ENCODE measurements at places on chromosomes 6 and 20. TPM values are rescaled to one million over a fixed set of nuclear protein-coding genes. Genes with fewer than 3 reads are reported as not detected.

- DNase-seq = peak; percentile 31
Observed at GRCh38 chr6:37990762-37991525, 171.4 kb downstream of the ZFAND3 start.

The CRISP3 gene
- not detected for polyA plus RNA-seq

The MLIP gene
- not detected for polyA plus RNA-seq

DNA sequence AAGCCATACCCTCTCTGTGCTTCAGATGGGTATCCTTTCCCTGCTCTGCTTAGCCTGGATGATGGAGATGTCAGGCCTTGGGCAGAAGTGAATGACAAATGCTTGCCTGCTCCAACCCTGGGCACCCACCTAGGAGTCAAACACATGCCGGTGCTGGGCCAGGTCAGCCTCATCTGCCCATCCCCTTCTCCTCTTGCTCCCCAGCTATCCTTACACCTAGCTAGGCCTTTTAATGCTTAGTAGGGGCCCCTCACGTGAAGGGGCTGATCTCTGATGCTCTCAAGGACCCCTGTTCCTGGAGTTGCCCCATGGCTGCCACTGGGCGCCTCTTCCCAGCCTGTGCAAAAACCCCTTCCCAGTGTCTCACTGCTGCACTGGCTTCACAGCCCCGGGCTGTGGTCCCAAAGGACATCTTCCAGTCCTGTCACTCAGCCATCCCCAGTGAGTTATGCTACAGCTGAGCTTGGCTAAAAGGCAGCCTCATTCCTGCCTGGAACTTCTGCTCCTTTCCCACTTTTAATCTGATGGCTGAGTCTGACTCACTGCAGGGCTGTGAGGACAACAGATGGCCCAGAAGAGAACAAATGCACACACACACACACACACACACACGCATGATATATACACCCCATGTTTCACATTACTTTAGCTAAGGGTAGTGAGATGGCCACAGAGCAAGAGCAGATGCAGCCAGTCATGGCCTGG lies 12.8 kb upstream of the SDCBP2 start:
- DNase-seq = no peak

- DNase-seq = no peak
Observed at GRCh38 chr6:144475411-144475810, 190.3 kb downstream of the UTRN start.

DNA sequence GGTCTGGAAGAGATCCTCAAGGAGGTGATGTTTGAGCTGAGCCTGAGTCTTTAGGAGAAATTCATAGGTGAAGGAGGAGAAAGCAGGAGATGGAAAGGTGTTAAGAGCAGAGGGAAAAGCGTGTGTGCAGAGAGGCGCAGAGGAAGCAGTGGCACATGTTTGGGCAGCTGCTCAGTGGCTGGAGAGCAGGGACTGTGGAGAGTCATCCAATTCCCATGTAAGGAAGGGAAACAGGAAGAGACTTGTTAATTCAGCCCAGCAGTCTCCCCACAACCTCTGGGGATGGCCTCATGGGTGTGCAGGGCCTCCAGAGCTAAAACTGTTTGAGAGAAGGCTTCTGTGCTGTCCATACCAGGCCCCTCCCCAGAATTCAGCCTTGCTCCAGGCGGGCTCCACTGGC lies 16.2 kb downstream of the AAR2 start:
- DNase-seq = peak; percentile 41

The MOG gene
- polyA plus RNA-seq = not detected

DNA sequence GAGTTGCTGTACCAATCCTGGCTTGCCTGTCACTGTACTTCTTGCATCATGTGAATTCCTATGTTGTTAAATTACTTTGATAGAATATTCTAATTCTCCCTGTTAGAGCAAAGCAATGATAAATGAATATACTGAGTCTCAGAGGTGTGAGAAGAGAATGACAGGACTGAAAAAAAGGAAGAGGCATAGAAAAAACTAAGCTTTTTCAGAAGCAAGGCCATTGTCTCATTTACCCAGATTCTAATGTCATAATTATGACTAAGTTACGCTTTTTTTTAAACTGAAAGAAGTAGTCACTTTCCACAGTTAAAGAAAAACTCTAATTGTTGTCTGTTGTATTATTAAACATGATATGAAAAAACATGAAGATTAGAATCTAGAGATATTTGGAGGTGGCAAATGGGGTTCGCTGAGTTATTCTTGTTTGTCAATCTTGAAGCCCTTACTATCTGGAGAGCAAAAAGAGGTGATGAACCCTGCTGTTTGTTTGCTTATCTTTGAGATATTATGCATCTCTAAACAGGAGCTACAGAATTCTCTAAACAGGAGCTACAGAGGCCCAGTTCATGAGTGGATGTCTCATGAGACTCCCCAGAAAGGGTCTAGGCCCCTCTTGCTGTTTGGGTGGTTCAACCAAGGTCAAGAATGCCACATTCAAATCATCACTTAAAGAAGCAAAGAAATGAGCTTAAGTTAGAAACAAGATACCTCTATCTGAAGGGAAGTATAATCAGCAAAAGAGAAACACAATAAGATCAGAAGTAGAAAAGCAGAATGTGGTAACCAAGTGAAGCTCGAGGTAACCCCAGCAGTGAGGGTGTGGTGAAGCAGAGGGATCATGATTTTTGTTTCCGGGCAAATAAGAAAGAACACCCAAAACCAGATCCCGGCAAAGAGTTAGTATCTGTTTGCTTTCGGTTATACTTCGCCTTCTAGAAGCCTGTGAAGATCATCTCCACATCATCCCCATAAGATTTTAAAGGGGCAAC lies 33.3 kb upstream of the THEMIS start:
- no peak for DNase-seq

GRCh38 chr6:40958738-40959137 lies 80.3 kb downstream of the UNC5CL start:
- DNase-seq = no peak

DNA sequence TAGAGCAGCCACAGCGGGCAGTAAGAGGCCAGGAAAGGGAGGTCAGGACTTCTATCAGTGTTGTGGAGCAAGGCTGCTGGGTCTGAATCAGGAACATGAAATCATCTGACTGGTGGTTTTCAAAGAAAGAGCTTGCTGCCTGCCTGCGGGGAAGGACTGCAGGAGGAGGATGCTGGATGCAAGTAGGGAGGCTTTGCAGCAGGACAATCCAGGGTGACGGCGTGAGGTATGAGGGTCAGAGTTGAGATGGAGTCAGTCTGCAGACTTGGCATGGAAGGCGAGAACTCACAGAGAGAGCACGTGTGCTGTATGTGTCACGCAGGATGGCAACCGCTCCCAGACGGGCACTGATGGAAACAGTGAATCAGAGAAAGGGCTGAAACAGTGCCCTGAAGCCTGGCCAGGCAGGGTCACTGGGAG lies 59.2 kb upstream of the CD93 start:
- DNase-seq = no peak

GRCh38 chr6:129453073-129453472 lies 256.9 kb downstream of the ARHGAP18 start:
- no peak for DNase-seq

- DNase-seq = peak; percentile 64
Observed at GRCh38 chr20:53691060-53691810, 97.6 kb upstream of the ZNF217 start.

The SLC22A16 gene
- not detected for polyA plus RNA-seq

The DSP gene
- polyA plus RNA-seq = 93.5 TPM

The CNR1 gene
- polyA plus RNA-seq = not detected

The CALHM4 gene
- 0.24 TPM for polyA plus RNA-seq

DNA sequence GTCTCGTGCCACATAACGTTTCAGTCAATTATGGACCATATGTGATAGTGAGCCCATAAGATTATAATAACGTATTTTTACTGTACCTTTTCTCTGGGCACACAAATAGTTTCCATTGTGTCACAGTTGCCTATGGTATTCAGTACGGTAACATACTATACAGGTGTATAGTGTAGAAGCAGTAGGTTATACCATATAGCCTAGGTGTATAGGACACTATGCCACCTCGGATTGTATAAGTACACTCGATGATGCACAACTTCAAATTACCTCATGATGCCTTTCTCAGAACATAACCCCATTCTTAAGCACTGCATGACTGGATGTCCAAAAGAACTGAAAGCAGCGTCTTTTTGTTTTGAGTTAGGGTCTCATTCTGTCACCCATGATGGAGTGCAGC lies 59.5 kb upstream of the MYO6 start:
- DNase-seq = no peak

The RCAN2 gene
- polyA plus RNA-seq = not detected

GRCh38 chr6:99236010-99236409 lies 113.5 kb downstream of the FAXC start:
- DNase-seq = no peak

The DYNLT1 gene
- polyA plus RNA-seq = 211 TPM

DNA sequence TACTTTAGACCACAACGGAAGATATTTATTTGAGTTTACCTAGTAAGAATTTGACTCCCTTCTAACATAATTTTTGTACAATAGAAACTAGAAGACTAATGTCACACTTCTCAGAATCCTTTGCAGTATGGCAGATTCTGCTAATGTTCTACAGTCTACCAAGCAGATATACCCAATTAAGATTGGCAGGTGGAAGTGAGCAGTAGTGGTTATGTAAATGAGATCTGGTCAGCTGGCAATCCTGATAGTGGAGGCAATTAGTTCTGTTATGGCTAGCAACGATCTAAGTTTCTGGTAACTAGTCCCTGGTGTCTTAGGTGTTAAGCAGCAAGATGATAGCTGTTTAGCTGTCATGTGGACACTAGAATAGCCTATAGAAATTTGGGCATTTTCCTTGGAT lies 101.0 kb downstream of the CENPW start:
- no peak for DNase-seq

GRCh38 chr20:10670501-10671220 lies 3.1 kb downstream of the JAG1 start:
- DNase-seq = no peak

DNA sequence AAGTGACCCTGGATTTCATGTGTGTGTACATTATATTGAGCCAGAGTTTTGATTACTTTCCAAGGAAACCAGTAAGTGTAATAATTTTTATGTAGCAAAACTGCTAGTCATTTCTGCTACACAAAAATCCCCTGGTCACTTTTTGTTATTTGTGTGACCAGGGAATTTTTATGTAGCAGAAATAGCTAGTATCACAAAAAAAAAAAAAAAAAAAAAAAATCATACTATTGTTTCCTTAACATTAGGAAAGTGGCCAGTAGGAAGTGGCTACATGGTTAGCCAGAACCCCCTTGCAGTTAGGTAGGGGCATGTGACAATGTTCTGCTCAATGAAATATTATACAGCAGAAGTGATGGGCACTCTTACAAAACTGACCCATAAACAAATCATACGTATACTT lies 434.0 kb upstream of the BTBD3 start:
- no peak for DNase-seq

- no peak for DNase-seq
Observed at GRCh38 chr6:13427316-13427715, 60.1 kb downstream of the GFOD1 start.

- DNase-seq = peak; percentile 58
Observed at GRCh38 chr6:79894939-79895338, 52.4 kb downstream of the ELOVL4 start.

The PREX1 gene
- polyA plus RNA-seq = 0.06 TPM

GRCh38 chr6:42175860-42176259 lies 2.7 kb downstream of the GUCA1A start:
- DNase-seq = no peak

DNA sequence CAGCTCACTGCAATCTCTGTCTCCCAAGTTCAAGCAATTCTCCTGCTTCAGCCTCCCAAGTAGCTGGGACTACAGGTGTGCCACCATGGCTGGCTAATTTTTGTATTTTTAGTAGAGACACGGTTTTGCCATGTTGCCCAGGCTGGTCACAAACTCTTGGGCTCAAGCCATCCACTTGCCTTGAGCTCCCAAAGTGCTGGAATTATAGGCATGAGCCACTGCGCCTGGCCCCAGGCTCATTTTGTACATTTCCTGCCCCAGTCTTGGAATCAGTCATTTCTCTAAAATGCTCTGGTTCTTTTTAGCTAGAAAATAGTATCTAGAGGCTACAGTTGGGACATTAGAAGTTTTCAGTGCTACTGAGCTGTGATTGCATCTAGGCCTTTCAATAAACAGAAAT lies 13.5 kb downstream of the MANBAL start:
- no peak for DNase-seq

The MAS1 gene
- polyA plus RNA-seq = not detected

DNA sequence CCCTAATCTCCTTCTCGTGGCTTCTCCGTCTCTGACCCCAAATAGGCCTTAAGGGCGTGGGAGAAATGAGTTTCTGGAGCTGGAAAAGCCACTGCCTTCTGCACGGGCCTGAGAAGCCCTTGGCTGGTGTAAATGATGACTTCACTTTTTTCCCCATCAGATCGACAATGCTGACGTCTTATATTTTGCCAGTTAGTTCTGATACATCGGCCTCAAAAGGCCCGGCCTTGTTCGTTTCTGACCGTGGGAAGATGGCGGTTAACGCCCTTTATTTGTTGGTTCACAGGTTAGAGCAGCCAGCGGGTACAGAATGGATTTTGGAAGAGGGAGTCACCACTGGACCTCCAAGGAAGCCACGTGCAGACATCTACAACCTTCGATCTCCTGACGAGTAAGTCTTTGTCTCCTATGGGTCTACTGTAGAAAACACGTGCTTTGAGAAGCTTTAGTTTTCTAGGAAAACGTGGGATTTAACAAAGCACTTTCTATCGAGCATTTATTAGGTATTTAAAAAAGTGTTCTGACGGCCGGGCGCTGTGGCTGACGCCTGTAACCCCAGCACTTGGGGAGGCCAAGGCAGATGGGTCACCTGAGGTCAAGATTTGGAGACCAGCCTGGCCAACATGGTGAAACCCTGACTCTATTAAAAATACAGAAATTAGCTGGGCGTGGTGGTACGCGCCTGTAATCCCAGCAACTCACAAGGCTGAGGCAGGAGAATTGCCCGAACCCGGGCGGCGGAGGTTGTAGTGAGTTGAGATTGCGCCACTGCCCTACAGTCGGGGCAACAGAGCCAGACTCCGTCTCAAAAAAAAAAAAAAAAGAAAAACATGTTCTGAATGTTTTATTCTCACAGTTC lies 1.2 kb upstream of the ZNFX1 start:
- DNase-seq = no peak

DNA sequence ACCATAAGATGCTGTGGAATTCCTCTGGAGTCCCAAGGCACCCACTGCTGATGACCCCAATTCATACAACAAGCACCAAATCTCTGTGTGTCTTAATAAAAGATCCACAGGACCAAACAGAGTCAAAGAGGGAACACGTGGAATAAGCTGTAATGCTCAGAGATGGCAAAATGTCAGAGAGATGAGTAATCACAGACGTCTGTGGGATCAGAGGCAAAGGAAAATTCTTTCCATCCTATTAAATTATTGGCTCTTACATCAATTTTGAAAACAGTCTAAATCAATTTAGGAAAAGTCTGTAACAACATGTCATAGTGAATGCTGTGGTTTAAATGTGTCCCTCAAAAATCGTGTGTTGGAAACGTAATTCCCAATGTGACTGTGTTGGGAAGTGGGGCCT lies 17.5 kb upstream of the SAMD3 start:
- peak; percentile 29 for DNase-seq

The ATP6V1G2 gene
- 1.1 TPM for polyA plus RNA-seq

DNA sequence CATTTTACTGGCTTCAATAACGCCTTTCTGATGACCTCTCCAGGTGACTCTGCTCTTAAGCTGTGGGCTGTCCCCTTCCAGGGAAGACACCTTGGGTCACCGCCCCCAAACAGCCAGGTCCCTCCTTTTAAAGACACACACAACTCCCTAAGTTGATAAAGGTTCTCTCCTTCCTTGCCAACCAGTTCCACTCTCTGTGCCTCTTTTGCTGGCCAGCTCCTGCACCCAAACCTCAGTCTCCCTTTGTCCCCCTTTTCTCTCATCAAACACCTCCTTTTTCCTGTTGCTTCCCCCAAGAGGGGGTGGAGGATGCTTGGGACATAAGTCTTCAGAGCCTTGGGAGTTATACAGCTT lies 1.0 kb downstream of the NCOA6 start:
- peak; percentile 83 for DNase-seq

GRCh38 chr20:61146023-61146422 lies 106.0 kb upstream of the CDH4 start:
- no peak for DNase-seq

All from mammary epithelial cell (primary cell).